Keratinocyte (primary cell): ENCODE measurements at places on chromosomes 4 and X. TPM values are rescaled to one million over a fixed set of nuclear protein-coding genes. Genes with fewer than 3 reads are reported as not detected.

Gene GPR82
- polyA plus RNA-seq: not detected in 3 replicates

- no peak for DNase-seq
These were observed 139.9 kb downstream of the CPXCR1 start for GRCh38 chrX:88886908-88887307.

Gene TMEM31
- polyA plus RNA-seq: not detected in 3 replicates

Gene BEX1
- 2.5 to 24.6 TPM (median 6.4 TPM) in 3 replicates for polyA plus RNA-seq

Gene SH2D1A
- polyA plus RNA-seq: 0.02 to 0.05 TPM (median 0.04 TPM) in 3 replicates

- DNase-seq: no peak
These were observed 600.6 kb downstream of the ANKRD50 start for GRCh38 chr4:124111922-124112321.

DNA sequence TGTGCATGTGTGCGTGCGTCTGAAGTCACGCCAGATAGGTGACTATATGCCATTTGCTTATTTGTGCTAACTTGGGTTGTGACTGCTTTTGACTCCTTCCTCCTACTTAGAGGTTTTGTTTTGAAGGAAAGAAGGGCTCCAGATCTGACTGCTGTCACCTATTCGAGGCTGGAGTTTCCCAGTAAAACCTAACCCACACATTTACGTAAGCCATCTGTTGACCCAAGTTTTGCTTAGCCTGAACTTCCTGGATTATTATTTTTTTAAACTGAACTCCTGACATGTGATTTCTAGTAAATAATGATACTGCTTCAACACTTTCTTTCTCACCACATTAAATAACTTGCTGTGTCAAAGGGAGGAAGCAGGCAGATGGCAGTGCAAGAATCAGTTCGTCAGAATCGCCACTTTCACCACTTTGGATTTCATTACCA, 41.5 kb downstream of the DTHD1 start:
- no peak for DNase-seq

Gene MAGEA4
- not detected in 3 replicates for polyA plus RNA-seq

DNA sequence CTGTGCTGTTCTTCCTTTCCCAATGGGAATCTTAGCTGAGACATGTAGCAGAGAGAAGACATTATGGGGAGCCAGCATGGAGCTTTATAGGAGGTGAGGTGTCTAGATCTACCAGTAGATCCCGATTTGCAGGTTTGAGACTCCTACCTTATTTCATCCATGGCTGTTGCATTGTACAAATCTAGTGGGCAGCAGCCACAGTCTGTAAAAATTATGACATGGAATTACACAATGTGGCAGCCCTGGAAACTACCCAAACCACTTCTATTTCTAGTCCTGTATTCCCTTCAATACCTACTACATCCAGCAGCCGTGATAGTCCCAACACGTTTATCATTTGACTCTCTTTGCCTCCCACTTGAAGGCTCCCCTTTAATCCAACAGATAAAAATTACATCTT, 8.1 kb downstream of the ATP7A start:
- DNase-seq: no peak
